T-helper 9 cell (primary cell): ENCODE measurements at places on chromosomes 1 and 21.

DNA sequence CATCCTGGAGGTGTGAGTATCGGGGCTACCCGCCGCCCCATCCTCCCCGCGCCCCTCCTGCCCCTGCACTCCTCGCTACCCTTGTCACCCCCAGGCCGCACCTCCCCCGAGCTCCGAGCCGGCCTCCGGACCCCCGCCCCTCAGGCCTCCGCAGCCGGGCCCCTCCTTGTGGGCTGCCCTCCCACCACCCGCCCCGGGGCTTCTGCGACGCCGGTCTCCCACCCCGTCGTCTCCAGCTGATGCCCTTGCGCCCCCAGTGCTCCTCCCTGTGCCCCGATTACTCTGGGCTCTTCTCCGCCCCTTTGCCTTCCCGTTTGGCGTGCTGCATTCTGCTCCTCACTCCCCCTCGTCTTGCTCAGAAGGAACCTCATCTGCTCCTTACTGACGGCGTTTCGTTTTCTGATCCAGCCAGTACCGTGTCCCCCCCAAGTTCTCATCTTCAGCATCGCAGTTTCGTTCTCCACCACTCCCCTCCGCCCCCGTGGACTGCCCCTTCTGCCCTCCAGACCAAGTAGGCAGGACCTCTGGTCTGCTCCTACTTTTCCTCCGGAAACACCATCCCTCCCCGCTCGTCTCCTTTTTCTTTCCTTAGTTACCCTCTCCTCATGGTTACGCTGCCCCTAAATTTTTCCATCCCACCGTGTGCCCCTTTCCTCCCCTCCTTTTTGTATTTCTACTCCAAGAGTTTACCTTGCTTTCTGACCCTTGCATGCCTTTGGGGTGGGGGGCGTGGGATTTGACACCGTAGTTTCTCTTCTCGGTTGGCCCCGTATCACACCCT lies 841 bp downstream of the SNX27 start:
- DNase-seq, result no peak

- DNase-seq, result no peak
Measured at GRCh38 chr1:72635719-72636118, 353.4 kb upstream of the NEGR1 start.

- DNase-seq, result no peak
Measured at GRCh38 chr21:37769656-37770055, 146.6 kb downstream of the KCNJ6 start.

- no peak for DNase-seq
Measured at GRCh38 chr21:15692711-15693110, 37.1 kb upstream of the USP25 start.

DNA sequence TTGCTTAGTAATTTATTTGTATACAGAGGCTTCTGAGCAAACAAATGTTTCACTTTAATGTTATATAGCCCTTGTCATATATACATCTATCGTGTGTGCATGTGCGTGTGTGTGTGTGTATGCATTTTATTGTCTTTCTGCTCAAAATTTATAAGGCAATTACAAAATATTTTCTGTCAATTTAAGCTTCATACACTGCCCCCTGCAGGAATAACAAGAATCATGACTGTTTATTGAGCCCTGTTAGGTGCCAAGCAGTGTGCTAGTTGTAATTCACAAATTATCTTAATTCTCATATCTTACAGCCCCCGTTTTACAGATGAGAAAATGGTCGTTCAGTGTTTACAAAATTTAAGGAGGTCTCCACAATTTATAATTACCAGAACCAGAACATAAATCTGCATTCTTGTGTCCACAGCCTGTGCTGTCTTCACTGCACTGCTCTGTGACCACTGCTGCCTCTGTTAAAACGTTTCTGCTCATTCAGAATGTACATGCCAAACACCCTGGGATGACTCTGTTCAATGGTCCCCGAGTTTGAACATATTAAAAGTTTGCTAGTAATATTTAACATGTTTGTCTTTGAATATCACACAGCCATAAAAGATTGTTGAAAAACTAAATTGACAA lies 181.3 kb downstream of the ATP6V1G3 start:
- DNase-seq, result no peak

DNA sequence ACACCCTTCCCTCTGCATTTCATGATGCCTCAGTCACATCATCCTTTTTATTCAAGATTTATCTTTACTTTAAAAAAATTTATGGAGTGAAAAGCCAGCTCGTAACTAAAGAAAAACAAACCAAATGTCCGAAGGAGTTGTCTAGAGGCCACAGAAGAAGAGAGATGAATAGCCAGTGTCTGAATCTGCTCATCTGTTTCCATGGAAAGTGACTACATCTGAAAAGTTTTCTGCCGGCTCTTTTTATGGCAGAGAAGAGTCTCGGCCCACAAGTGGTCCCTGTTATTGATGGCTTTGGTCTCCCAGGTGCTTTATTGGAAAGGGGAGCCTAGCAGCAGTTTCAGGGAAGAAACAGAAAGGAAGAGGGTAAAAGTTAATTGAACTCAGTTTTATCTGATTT lies 5.6 kb downstream of the EVA1C start:
- DNase-seq, result no peak
